Bone marrow (tissue), 2 donors: ENCODE measurements at places on chromosomes 1 and 21.

DNA sequence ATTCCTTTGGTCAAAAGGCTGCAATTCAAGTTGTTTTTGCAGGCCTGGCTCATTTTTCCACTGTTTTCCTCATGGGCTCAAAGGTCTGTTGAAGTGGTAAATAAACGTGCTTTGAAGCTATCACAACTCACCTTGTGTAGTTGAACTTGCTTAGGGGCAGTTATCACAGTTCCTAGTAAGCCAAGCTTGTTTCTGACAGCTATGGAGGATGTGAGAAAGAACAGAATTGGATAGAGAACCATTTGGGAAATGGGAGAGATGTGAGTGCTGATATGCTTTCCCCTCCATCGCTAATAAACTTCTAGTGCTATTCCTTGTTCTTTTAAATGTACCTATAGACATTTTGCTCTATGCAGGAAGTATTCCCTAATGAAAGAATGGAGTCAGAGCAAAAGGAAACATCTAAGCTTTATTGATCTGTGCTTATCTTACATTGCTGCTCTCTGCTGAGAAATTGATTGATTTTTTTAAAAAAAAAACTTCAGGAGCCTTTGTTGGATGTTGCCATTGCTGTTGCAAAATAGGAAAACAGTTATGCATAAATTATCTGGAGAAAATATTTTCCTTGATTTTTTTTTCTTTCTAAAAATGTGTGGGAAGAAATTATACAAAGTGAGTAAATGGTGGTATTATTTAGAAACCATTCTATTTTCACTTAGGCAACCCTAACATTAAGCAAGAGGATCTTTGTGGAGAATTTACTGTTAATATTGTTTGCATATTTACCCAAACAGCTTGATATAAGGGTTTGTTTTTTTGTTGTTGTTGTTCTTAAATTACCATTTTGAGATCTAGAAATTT lies 118.2 kb downstream of the MAGI3 start:
- DNase-seq: no peak

- no peak for DNase-seq
Observed at GRCh38 chr21:45290948-45291612, 3.4 kb upstream of the POFUT2 start.

DNA sequence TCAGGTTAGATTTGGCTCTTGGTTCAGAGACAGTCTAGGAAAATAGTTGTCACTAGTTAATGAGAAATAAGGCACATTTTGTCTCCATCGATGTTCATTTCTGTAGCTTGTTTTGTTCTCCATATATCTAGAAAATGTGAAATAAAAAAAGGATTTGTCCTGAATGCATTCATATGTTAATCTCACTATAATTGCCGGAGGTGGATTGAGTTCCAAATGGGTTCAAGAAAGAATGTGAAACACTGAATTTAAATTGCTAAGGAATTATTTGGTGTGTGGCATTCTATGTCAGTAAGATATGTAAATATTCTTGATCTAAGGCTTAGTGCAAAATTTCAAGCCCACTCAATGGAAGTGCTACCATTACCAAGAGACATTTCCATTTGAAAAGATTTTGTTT lies 176.7 kb downstream of the LRRC7 start:
- DNase-seq: no peak

GRCh38 chr1:14242123-14242522 lies 356.4 kb upstream of the KAZN start:
- DNase-seq: no peak

DNA sequence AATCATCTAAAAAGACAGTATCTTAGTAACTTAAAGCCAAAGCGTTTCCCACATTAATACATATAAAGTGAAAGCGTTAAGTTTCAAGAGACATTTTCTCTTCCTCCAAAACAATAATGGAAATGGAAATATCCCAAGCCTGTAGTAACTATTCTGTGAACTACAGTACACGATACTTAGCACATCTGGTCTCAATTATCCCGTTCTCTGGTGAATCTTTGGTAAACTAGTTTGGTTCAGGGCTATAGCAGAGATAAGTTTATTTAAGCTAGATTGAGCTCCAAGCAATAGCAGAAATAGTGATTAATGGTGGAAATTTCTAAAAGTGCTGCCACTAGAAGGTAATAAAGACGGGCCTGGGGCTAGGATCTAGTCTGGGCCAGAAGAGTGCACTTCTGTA lies 55.2 kb downstream of the PCNX2 start:
- DNase-seq: no peak

DNA sequence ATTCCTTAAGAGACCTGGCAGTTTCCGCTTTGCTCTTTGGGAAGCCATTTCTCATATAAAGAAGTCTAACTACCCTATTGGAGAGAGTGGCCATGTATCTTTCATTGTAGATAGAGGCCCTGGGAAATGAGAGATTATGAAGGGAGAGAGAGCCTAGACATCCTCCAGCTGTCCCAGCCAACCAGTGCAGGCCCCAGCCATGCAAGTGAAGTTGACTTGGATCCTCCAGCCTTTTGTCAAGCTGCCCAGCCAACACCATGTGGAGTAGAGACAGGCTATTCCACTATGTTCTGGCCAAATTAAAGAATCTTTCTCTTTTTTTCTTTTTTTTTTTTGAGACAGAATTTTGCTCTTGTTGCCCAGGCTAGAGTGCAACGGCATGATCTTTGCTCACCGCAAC lies 7.1 kb upstream of the ANP32E start:
- DNase-seq: no peak

- DNase-seq: no peak
Observed at GRCh38 chr1:180975551-180975950, 47.1 kb downstream of the STX6 start.

GRCh38 chr1:225454733-225455132 lies 26.9 kb upstream of the LBR start:
- DNase-seq: peak; percentile 61

GRCh38 chr1:182147136-182147820 lies 85.8 kb upstream of the ZNF648 start:
- DNase-seq: no peak
